MM.1S (cell line): ENCODE measurements at places on chromosomes 12 and 14.

GRCh38 chr12:31317471-31318395 is 8.2 kb downstream of the SINHCAF start:
- DNase-seq, result no peak

GRCh38 chr12:67677166-67677565 is 28.6 kb downstream of the DYRK2 start:
- no peak for DNase-seq

GRCh38 chr14:92789457-92790089 is 4.5 kb upstream of the GOLGA5 start:
- DNase-seq, result no peak

GRCh38 chr12:13849456-13849855 is 131.9 kb downstream of the GRIN2B start:
- no peak for DNase-seq

- no peak for DNase-seq
These were observed 32.1 kb upstream of the GSG1 start for GRCh38 chr12:13135371-13136178.
